ENCODE measurements at places on chromosomes 7 and 10.

GRCh38 chr10:115171392-115171960, 78.3 kb downstream of the ATRNL1 start:
- no peak for DNase-seq

DNA sequence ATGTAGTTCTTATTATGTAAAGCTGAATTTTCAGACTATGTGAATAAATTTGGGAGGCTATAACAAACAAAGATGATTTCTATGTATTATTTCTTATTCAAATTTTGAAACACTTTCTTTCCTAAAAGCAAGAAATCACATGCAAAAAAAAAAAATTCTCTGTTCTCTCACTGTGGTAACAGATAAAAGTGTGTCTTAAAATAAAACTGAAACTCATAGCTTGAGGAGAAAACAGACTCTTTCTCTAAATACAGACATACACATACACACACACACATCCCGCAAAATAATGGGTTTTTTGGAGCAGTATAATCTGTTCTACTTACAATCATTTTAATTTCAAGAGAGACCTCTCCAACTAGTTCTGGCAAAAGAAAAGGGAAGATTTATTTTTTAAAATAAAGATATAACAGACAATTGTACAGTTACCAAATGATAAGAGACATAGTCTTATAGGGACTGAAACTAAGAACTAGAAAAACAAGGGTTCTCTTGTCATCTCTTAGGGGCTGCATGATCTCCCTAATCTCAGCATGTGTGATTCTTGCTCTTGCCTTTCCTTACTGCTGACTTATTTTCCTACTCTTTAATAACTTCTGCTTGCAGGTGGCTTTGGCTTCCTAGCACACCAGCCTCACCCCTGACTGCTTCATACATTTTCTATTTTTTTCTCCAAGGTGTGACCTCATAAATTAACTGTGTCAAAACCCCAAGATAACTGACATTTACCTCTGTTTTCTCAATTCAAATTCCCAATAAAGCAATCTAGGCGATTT, 483.5 kb upstream of the POT1 start:
- no peak for DNase-seq

DNA sequence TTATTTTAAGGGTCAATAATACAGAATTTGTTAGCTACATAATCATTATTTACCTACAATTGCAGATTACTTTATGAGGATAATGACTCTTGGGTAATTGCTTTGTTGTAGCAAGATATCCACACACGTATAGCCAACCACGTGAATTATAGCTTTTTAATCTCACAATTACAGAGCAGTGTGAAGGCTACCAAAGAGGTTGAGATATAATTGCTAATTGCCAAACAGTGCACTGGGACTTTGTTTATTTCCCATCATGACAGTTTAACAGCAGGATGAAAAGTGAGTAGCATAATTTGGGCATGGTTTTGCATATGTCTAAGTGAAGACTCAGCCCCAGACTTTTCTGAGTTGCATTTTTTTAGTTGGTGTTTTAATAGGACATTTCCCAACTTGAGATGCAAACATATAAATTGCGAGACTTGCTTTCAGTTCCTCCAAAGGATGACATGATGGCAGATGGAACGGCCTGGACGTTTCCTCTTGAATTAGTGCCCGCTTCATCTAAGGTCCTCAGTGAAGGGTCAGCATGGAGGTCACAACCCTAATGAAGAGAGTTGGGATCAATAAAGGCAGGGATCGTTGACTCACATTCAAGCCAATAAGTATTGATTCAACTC, 180.7 kb upstream of the GPR26 start:
- no peak for DNase-seq

GRCh38 chr7:44727937-44728262, 20.7 kb upstream of the ZMIZ2 start:
- DNase-seq = no peak

DNA sequence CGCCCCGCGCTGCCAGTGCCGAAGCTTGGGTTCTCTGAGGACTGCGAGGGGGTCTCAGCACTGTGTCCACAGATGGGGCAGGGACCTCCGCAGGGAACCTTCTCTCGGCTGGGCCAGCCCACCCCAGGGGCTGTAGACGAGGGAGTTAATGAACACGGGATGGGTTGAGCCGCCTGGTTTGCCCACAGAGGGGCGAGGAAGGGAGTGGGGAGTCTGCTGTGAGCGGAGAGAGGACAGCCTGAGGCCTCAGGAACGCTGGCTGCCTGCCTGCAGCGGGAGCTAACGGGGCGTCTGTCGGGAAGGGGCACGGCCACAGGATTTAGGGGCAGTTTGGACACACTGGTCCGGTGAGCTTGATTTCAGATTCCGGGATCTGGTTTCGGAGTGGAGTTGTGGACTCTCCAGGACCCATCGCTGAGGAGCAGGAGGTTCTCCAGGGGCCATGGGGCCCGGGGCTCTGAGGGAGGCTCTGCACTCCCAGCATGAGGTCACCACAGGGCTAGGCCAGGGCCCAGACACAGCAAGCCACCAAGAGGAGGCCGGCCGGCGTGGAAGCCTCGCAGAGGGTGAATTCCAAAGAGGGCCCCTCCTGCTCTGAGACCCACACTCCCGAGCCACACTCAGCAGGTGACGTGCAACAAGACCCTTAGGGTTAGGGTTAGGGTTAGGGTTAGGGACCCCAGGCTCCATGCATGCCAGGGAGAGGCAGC, 19.0 kb upstream of the FAM20C start:
- no peak for DNase-seq

- DNase-seq = no peak
Observed at GRCh38 chr10:122089311-122090017, 100.5 kb downstream of the TACC2 start.

DNA sequence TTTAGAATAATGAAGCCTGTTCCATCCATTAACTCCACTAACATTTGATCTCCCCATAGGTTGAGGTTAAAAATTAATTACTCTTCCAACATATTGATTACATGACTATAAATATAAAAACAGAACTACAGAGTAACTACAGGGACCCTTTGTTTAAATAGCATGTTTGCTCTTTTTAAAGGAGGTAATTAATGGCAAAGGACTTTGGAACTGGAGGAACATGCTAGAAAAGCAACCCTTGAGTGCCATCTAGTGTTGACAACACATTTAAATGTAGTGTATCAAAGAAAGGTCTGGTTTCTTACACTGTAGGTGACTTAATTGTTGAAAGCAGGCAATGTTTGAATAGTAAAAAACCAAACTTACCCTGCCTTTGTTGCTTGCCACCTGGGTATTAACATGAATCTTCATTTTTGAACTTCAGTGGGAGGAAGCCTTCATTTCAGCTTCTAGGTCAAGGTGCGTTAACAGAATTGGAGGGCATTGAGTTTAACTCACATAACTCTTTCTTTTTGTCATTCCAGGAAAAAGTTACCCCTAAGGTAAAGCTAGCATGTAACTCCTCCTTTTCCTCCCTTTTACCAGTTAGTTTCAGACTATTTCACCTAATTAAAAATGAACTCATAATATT, 52.6 kb upstream of the CAPZA2 start:
- DNase-seq = no peak
